BE2C (cell line): ENCODE measurements at places on chromosomes 13 and 19.

DNA sequence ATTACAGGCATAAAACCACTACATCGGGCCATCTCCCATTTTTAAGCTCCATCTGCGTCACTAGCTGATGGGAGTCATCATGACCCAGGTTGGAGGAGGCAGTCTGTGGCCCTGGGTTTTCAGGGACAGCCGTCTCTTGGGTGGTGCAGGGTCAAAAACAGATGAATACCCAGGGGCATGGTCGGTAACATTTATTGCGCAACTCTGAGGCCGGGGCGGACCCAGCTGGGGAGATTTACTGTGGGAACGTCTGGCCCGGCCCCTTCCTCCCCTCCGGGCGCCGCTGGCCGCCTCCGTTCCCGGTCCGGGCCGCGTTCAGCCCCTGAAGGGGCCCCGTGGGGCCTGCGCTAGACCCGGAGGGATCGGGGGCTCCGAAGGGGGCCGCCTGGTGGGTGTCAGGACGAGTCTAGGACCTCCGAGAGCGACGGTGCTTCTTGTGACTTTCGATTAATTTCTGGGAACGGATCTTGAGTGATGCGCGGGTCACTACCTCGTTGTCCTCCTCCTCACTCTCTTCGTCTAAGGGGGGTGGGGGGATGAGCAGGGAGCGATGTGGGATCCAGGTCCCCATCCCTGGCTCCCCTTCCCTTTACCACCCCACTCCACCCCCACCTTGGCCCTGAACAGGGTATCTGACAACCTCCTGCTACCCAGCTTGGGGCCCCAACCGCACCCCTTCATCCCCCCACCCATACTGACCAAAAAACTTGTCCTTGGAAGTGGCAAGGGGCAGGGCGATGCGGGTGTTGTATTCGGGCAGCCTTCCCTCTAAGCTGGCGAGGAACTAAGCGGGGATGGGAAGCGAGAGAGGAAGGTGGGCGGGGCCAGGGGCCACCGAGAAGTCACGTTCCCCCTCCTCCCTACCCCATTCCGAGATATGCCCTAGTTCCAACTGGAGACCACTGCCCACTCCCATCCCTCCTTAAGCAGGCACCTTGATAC is 1.6 kb upstream of the RGL3 start:
- no peak for DNase-seq

DNA sequence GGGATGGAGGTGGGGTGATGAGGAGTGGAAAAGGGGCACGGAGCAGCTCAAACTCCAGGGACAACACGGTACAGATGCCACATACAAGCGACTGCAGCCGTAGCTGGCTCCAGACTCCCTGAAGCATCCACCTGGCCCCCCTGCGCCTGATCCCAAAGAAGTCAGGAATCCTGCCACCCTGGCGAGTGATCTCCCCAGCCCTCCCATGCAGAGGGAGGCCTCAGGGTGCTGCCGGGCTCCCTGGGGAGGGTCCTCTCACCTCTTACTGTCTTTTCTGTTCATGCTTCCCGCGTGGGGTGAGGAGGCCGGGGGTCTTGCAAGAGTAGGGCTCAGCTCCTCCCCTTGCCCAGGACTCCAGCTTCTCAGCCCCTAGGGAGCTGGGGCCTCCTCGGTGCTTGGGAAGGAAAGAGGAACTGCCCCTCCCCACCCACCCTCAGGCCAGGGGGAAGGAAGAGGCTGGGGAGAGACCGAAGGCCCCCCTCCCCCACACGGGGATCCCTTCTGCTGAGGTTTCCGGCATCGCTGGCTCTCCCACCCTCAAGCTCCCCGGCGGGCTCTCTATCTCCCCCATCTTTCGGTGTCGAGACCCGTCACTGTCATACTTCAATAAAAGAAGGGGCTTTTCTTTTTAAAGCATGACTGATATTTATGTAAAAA is at the start of gene RASGRP4:
Gene RASGRP4, minus strand, starts transcription at position 410 of the 657 bp plus-strand sequence. Its CDS starts 128 bp downstream, at position 282.
- no peak for DNase-seq

- DNase-seq = no peak
Measured at GRCh38 chr13:98664047-98664446, 87.1 kb upstream of the STK24 start.

- DNase-seq = peak; percentile 29
Measured at GRCh38 chr13:33057019-33057780, 41.0 kb downstream of the KL start.

DNA sequence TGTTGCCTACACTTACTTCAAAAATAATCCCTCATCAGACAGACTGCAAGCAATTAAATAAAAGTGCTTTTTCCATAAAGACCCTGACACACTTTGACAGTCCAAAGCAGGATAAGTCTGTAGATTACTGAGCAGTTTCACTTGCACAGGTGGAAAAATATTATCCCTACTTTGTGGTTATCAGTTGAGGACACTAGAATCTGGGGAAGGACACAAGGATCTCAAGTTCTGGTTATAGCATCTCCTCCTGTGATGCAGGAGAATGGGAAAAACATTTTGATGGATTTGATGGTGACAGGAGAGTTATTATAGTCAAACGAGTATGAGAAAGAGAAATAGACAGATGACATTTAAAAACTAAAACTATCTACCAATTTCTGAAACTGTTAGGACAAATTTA is 122.9 kb upstream of the PCDH9 start:
- no peak for DNase-seq

GRCh38 chr13:46369506-46370277 is 17.4 kb downstream of the RUBCNL start:
- no peak for DNase-seq

- DNase-seq = peak; percentile 90
Measured at GRCh38 chr13:78603240-78603957, at the start of gene POU4F1. TSS of gene POU4F1 (minus strand) at chr13:78603552. CDS start at chr13:78603326, 226 bp downstream.

DNA sequence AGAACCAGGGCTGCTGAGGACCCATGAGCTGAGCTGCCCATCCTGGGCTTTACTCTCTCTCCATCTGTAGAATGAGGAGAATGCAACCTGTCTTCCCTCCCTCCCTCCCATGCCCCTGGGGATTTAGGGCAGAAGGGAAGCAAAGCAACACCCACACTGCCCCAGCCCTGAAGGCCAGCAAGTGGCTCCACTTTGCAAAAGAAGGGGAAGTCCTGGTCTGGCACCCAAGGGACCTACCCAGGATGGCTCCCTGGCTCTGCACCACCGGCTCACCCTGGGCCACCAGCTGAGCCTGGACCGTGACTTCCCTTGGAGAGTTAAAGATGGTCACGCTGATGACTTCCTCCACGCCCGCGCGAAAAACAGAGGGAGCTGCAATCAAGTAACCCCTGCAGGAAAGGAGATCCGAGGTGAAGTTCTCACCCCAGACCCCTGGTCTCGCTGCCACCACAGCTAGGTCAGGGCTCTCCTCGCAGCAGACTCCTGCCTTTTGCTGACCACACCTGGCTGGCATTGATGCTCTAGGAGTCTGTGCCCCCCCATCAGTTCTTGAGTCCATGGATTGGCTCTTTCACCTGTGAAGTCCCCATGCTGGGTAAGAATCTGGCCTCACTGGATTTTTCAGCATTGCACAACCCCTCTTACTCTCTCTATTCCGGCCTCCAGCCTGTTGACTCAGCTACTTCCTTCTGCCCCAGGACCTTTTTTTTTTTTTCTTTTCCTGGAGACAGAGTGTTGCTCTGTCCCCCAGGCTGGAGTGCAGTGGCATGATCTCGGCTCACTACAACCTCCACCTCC is 4.6 kb downstream of the CPAMD8 start:
- DNase-seq = no peak

DNA sequence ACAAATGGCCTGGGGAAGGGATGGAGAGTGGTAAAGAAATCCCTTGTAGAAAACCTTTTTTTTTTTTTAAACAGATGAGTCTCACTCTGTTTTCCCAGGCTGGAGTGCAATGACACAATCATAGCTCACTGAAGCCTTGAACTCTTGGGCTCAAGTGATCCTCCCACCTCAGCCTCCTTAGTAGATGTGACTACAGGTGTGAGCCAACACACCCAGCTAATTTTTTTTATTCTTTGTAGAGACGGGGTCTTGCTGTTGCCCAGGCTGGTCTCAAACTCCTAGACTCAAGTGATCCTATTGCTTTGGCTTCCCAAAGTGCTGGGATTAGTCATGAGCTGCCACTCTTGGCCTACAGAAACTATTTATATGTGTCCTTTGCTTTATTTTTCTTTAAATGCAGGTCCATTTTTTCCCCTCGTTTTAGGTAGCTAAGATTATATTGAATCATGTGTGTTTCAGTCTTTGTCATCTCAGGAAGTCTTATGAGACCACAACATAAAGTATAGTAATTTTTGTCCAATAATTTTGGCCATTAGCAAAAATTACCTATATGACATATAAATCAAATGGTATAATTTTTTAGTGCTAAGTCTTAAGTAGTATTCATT is 10.5 kb downstream of the LPAR6 start:
- no peak for DNase-seq
